Astrocyte of the spinal cord (primary cell): ENCODE measurements at places on chromosomes 12 and 14.

DNA sequence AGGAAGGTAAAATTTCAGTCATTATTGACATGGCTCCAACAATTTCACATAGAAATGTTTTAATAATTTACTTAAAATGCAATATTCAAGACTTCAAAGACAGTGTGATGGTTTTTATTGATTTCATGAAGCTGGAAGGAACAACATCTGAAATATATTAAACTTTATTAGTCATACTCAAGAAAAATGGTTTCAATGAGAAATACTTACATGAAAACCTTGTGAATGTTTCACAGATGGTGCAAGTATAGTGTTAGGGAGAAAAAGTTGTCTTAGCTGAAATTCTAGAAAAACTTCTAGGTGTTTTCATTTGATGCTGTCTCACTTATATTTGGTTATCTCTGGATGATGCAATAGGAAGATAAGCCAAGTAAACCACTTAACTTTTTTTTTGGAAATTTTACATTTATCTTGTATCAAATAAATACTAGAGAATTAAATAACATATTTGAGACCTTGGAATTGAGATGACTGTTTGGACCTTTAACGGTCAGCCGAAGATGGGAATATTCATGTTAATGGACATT, 65.5 kb downstream of the PELI2 start:
- DNase-seq: no peak

DNA sequence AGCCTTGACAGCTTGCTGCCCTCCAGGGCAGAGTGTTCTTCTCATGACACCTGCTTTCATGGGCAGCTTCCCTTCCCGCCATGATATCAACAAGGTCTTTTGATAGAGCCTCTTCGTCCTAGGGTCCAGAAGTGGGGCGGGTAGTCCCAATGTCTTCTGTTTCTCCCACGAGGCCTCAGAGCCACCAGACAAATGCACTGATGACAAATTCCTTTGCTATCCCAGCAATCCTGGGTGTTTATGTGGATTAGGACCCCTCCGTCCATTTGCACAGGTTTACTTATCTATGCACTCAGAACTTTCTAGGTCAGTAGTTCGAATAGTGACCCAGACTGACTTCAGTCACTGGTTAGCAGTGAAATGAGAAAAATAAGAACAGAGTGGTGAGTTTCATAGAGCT, 52.6 kb upstream of the PRMT8 start:
- DNase-seq: no peak

GRCh38 chr14:57364659-57365450, 25.5 kb upstream of the NAA30 start:
- no peak for DNase-seq

GRCh38 chr14:58368956-58369355, 26.8 kb upstream of the TOMM20L start:
- no peak for DNase-seq

- peak; percentile 76 for DNase-seq
These were observed 241.7 kb downstream of the DPF3 start for GRCh38 chr14:72652179-72652578.

DNA sequence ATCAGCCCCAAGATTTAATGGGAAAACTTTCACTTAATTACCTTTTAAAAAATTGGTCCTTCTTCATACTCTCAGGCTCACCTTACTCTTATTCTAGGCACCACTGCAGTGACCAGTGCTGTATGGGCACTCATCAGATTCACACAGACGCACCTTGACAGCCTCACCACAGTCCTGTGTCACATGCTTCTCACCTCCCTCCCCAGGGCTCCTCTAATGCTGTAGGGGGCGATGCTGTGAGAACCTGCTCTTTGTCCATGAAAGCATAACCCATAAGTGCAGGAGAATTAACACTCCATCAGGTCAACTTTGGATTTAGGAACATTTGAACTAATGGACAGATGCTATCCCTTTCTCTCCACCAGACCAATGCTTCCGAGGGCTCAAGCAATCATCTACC, 13.9 kb upstream of the PPP4R3A start:
- no peak for DNase-seq

- peak; percentile 44 for DNase-seq
These were observed 17.8 kb downstream of the AK7 start for GRCh38 chr14:96409701-96410100.

- no peak for DNase-seq
These were observed 86.7 kb downstream of the ALG10 start for GRCh38 chr12:34108967-34109366.

DNA sequence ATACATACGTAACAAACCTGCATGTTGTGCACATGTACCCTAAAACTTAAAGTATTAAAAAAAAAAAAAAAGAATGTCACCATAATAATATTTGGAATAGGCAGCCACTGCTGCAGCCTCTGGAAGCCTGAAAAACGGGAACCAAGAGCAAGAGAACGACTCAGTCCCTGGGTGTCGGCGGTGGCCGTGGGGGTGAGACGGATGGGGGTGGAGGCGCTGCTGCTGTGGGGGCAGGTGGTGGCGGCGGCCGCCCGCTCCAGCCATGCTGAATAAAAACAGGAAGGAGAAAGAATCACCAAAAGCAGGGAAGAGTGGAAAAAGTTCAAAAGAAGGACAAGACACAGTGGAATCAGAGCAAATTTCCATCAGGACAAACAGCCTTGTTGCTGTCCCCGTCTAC, 46.9 kb downstream of the ZFYVE21 start:
- DNase-seq: no peak

- DNase-seq: no peak
These were observed 30.8 kb downstream of the NCKAP5L start for GRCh38 chr12:49797449-49797776.

- DNase-seq: no peak
These were observed 143.6 kb downstream of the CPNE8 start for GRCh38 chr12:38761636-38762342.

DNA sequence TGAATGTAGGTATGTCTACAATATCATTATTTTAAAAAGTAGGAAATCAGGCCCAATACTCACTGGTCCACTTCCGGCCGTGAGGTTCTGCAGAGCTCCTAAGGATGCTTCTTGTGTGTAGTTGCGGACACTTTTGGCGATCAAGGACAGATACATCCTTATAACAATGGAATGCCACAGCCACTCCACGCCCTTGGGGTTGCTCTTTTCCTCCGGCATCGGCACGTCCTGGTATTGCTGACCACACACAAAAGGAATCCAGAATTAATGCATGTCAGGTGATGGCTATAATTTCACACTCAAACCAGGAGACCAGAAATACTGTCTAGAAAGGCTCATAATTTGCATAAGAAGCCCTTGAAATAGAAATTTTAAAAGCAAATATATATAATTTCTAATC, 65.6 kb upstream of the YARS2 start:
- DNase-seq: no peak

GRCh38 chr14:71525663-71526221, 406.5 kb upstream of the RGS6 start:
- DNase-seq: no peak

DNA sequence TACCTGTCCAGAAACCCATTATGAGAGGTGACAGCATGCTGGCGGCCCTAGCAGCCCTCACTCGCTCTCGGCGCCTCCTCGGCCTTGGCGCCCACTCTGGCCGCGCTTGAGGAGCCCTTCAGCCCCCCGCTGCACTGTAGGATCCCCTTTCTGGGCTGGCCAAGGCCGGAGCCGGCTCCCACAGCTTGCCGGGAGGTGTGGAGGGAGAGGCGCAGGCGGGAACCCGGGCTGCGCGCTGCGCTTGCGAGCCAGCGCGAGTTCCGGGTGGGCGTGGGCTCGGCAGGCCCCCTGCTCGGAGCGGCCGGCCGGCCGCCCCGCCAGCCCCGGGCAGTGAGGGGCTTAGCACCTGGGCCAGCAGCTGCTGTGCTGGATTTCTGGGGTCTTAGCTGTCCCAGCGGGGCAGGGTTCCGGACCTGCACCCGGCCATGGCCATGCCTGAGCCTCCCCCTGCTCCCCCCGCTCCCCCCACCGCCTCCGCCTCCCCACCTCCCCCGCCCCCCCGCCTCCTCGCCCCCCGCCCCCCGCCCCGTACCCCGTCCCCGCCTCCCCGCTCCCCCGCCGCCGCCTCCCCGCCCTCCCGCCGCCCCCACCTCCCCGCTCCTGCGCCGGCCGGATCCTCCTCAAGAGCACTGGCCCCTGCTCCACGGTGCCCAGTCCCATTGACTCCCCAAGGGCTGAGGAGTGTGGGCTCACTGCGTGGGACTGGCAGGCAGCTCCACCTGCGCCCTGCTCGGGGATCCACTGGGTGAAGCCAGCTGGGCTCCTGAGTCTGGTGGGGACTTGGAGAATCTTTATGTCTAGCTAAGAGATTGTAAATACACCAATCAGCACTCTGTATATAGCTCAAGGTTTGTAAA, 163.1 kb downstream of the KLHL28 start:
- no peak for DNase-seq

- DNase-seq: no peak
These were observed 14.1 kb downstream of the KLRF2 start for GRCh38 chr12:9895215-9895971.
